ENCODE measurements at places on chromosomes 11 and 22.
A peak's percentile ranks its signal among the peaks of the same experiment; 100 is the strongest.

DNA sequence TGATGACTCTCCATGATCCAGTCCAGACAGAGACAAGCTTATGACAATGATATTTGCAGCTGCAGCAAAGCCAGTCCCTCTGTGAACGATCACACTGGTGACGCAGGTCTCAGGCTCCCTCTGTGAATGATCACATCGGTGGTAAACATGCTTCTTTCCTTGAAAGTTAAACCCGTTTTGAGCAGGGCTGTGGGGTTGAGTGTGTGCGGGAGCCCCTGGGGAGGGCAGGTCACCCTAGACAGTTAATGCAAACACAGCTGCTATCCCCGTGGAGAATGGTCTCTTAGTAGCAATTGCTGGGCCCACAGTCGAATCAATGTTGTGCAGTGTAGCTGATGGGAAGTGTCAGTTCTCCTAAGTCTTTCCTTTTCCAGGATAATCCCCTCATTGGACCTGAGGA is 71.0 kb upstream of the KIRREL3 start:
- no peak for DNase-seq

- DNase-seq: no peak
Measured at GRCh38 chr11:63850920-63851319, 12.0 kb downstream of the MARK2 start.

DNA sequence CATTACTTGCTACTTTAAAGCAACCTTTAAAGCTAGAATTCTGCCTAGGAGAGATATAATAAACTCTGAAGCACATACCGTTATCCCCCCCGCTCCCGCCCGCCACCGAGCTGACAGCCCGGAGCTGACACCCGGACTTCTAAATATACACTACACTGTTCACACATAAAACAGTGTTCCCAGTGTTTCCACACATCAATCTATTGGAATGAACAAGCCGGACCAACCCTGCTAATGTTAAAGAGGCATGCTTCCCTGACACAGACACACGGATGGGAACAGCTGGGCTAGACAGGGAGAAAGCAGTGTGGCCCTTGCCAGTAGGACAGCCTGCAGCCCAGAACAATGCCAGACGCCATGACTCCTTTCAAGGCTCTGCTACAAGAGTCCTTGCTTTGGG is 108.4 kb upstream of the CSNK2A3 start:
- DNase-seq: no peak

- DNase-seq: no peak
Measured at GRCh38 chr22:19680911-19681862, 33.1 kb upstream of the SEPTIN5 start.

- DNase-seq: no peak
Measured at GRCh38 chr11:12606597-12606996, 67.6 kb upstream of the TEAD1 start.

DNA sequence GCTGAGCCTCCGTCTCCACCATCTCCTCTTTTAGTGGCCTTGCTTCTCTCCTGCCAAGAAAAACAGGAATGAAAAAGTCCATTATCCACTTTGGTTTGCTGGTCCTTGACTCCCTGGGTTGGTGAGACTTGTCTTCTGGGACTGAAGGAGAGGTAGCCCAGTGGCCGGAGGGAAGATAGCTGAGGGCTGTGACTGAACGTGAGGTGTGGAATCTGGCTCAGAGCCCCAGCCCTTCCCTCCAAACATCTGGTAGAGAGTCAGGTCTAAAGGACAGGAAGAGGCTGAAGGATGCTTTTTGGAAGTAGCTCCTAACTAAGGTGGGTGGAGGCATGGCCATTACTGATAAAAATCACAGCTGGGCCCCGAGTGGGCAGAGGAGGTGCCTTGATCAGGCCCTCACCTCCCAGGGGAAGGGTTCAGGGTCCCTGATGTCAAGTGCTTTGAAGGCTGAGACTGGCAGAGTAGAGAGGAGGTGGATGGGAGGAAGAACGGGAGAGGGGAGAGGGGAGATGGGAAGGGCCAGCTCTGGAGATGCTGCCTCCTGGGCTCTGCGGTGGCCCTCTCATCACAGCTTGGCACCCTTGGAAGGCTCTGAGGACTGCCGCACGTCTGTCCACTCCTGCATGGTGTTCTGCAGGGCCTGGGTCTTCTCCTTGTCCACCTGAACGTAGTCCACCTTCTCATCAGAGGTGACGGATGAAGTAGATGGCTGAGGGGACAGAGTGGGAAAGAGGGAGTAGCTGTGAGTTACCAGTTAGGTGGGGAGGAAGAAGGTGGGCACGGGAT is 30.2 kb downstream of the USP35 start:
- no peak for DNase-seq

GRCh38 chr11:66045177-66045639 is 3.8 kb downstream of the GAL3ST3 start:
- DNase-seq: peak; percentile 87

DNA sequence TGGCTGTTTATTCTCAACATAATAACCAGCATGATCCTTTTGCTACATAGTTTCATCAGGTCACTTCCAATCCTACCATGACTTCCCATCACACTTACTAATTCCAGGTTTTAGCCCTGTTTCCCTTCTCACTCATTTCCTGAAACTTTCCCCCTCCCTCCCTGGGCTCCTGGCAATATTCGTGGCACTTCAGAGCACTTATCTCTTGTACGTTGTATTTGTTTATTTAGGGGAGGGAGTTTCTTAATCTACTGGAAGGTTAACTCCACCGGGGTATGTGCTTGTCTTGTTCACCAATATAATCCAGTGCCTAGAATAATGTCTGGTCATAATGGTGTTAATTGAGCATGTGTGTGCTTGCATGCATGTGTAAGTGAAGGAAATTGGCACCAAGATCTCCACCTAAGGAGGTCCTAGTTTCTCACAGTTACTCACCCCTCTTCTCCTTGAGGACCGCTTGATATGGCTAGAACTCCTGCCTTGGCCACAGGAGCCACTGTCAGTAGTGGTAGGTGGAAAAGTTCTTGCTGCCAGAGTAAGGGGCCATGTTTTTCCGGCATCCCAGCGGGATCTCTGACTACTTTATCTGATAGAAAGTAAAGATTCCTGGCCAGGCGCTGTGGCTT is 11.7 kb downstream of the EIF3L start:
- DNase-seq: no peak

- no peak for DNase-seq
Measured at GRCh38 chr22:46336119-46337078, 885 bp downstream of the TRMU start.

- DNase-seq: no peak
Measured at GRCh38 chr11:126034039-126034932, 28.4 kb downstream of the CDON start.

Measured in T47D (cell line).